Stimulated activated CD4-positive, alpha-beta T cell treated with anti-CD3 and anti-CD28 coated beads, Interleukin-2, amount 100 ng/mL, for 4 hours (primary cell): ENCODE measurements at places on chromosomes 6 and 20.

GRCh38 chr6:166001359-166001758 is 166.3 kb downstream of the TBXT start:
- DNase-seq: no peak

- no peak for DNase-seq
Measured at GRCh38 chr6:33699739-33700138, 11.8 kb downstream of the UQCC2 start.

- peak; percentile 13 for DNase-seq
Measured at GRCh38 chr20:58271606-58272351, 37.7 kb upstream of the RAB22A start.

DNA sequence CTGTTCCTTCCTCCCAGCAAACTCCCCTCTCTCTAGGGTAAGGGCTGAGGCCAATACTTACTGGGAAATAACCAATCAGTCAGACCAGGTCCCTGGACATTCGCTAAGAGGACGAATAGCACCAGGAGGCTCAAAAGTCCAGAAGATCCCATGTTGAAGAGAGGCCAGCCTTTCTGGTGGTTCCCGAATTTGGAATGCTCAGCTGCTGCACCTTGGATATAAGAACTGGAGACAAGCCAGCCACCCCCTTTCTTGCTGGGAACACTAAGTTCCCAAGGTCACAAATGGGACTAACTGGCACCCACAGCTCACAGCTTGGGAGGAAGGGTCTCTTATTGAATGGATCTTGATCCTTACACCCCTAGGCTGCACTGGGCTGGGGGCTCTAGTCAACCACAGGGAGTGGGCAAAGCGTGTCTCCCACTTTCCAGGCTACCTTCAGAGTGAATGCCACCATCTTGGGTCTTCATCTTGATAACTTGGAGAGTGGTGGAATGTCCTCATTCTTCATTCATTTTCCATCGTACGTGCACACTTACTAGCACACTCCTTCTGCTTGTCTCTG is at the start of gene EPPIN:
TSS of gene EPPIN (minus strand) at position 196 of the 565 bp plus-strand sequence. CDS start at position 152, 44 bp downstream.
- no peak for DNase-seq

GRCh38 chr20:19876828-19877460 is 118.9 kb downstream of the RIN2 start:
- DNase-seq: no peak

GRCh38 chr20:47843886-47844567 is 58.7 kb upstream of the SULF2 start:
- DNase-seq: no peak

DNA sequence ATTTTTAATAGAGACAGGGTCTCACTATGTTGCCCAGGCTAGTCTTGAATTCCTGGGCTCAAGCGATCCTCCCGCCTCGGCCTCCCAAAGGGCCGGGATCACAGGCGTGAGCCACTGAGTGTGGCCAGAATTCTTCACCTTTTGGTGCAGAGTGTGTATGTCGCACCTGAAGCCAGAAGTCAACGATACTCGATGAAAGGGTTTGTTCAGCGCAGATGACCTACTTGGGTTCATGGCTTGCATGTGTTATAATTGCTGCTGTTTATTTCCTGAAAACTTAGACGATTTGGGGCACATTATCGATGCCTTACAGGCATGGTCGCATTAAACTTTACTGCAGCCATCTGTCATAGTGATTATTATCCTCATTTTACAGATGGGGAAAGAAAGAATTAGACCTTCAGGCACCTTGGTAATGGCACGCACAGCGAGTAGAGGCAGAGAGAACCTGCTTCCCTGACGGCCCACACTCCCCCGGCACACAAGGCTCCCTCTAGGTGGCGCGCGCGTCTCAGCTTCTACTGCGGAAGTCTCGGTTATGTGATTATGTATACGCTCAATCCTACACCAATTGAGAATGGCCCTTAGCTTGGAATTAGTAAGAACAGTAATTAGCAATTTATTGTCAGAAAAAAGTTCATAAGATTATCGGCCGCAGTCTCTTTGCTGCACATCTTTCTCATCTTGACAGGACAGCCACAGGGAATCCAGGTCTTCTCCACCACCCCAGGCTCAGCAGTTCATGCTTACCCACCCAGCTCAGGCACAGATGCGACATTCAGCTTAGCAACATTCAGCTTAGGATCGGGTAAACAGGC is 212.8 kb upstream of the PROKR2 start:
- DNase-seq: peak; percentile 70

DNA sequence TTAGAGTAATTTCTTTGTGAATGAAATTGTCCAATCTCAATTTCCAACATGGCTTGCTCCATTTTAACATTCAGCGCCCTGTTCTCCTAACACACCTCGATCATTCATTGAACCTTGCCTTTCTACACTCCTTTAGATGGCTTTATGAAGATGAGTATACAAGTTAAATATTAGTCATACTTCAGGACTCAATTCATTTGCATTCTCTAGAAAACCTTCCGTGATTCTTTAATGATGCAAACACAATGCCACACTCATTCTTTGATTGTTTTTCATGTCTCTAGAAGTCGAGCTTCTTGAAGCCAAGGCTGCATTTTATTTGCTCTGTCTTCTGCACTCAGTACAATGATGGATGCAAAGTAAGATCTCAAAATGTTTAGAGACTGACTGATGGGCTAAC is 641.2 kb downstream of the DOK5 start:
- no peak for DNase-seq

GRCh38 chr6:87586371-87587077 is 3.3 kb downstream of the RARS2 start:
- DNase-seq: no peak

DNA sequence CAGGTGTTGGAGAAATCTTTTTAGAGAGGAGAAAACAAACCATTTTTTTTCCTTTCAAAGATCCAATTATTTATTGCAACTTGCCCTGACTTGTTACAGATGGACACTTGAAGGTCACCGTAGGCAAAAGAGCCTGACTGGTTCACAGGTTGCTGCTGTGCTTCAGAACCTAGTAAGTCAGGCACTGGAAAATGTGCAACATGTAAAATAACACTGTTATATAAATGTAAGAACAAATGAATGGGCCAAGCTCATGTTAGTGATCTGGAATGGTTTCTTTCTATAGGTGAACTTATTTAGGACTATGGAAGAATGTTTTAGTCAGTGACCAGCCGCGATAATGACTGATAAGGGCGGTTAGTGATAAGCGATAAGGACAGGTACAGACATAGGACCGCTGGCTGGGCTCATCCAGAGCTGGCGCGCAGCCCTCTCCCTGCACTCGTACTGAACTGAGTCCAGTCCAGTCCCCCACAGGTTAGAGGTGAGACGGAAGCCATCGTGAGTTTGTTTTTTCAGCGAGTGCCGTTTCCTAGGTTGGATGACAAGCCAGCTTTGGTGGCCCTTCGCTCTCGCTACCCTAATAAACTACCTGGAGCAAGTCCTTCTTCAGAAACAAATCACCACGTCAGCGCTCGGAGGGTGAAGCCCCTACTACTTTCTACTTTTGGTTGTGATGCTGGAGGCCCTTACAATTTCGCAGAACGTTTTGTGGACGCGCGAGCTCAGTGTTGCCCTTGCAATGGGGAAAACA is 94.4 kb upstream of the PRDM1 start:
- DNase-seq: no peak

- no peak for DNase-seq
Measured at GRCh38 chr6:3045777-3046176, 22.5 kb upstream of the RIPK1 start.

DNA sequence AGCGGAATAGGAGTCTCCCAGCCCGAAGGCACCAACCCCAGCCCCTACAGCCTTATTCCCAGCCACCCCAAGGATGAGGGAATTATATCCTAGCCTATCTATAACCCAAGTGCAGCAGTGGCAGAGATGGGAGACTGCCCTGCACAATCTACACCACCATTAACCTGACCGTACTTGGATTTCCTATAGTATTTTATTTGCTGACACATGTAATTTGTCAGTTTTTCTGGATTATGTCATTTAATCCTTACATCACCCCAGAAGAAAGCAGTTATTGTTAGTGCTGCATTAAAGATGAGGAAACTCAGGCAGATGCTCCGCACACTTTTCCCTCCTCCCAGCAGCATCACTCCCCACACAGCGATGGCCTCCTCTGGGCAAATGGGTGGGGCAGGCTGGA is 6.0 kb downstream of the BFSP1 start:
- DNase-seq: no peak

DNA sequence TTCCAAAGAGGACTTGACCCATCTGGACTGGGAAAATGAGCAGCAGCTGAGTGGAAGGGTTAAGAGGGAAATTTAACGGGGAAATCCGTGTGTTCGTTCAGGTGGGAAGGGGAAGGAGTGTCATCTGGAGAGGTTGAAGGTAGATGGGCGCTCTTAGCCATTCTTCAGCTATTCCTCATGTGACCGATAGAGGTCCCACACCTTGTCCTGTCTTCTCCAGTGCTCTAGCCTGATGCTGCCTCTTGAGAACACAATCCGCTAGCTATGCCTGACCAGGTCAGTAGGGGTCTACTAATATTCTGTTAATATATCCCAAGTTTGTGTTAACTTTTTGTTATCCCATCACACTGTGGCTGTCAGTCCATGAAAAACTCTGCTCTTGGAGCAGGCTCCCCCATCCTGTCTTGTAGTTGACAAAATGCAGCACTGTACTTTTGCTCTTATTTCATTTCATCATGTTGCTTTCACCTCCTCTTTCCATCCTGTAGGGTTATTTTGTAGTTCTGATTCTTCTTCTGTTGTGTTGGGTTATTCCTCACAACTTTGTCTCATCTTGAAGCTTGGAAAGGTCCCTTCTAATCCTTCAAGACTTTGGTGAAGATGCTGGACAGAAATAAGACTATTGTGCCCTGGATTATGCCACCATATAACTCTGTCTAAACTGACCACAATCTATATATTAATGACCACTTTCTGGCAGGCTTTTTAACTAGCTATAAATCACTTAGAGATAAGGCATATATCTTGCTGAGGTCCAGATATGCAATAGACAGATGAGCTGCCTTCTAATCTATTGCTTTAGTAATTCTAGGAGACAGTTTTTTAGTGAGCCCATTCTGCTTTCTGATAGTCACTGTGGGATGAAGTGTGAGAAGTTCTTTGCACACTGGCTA is 123.4 kb upstream of the SUPT3H start:
- DNase-seq: no peak

- DNase-seq: no peak
Measured at GRCh38 chr20:24957326-24958016, 8.4 kb downstream of the CST7 start.

DNA sequence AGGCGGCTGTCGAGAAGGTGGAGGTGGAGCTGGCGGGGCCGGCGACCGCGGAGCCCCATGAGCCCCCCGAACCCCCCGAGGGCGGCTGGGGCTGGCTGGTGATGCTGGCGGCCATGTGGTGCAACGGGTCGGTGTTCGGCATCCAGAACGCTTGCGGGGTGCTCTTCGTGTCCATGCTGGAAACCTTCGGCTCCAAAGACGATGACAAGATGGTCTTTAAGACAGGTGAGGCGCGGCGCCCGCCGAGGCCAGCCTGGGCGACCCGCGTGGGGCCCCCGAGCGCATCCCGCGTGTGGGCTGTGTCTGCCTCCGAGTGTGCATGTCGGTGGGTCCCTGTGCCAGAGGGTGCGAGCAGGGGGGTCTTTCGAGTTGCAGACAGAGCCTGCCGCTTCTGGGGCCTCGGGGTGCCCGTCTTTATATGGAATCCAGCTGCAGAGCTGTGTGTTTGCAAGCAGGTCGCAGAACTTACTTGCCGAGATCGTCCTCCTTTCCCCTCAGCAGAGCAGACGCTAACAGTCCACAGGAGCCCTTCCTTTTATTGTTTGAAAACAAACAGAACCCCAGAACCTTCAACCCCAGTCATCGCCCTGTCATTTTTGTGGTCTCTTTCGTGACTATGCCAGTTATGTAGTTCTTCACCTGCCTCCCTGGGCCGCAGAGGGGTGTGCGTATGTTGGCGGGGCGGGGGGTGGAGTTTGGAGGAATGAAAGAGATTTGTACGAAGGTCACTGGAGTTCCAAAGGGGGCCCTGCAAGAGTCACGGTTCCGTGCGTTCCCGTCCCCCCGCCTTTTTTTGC is 766 bp downstream of the SLC16A10 start:
- DNase-seq: peak; percentile 54

DNA sequence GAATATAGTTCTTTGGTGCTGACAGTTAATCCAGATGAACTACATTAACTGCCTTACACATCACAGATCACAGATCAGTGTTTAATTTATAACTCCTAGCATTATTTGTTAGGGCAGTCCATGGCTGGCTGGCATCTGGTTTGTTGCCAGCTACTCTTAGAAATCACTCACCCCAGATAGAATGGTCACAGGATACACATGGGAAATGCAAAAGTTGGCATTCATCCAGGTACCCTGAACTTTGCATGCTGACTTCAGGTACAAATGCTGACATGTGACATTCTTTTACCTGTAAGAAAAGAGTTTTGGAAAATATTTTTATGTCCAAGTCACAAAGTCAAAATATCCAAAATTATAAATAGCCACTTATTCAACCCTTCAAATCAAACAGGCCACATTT is 20.2 kb downstream of the FBXL4 start:
- no peak for DNase-seq

- no peak for DNase-seq
Measured at GRCh38 chr6:164412566-164412965, 896.8 kb downstream of the C6orf118 start.

DNA sequence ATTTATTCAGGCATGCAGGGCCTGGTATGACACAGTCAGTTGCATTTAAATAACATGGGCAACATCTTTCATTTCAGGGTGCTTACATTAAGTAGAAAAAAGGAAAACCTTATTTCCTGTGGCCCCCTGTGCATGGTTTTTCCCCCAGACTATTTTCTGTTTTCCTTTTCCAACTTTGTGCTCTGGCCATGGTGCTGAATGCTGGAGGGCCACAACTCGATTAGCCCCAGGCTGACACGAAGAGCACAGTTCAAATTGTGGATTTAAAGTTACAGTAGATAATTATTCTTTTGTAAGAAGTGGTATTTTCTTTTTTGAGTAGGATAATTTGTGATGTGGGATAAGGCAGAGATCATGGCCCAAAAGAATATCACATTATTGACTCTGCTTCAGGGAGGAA is 332.0 kb downstream of the HAO1 start:
- DNase-seq: no peak

DNA sequence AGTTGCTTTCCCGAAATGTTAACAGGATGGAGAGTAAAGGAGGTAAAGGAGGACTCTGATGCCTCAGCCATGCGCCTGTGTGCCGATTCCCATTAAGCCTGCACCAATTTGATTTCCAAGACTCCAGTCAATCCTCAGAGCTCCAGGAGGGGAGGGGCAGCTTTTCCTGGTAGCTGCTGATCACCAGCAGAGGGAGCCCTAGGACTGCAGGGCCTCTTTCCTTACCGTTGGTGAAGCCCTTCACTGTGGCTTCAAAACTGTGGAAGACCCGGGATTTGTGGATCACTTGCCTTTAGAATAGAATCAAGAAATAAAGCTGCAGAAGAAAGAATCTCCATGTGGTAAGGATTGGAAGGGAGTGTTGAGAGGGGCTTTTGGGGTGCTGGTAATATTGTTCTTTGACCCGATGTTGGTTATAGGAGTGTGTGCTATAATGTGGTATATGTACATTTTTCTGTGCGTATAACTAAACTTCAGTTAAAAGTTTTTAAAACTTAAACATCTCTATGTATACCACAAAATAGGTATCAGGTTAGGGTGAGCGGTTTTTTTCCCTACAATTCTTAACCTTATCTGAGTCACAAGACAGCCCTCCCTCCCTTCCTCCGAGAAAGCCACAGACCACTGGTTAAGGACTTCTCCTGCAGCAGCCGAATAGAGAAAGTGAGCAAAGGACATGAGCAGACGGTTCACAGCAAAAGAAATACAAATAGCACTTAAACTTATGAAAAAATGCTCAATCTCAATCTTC is 6.9 kb upstream of the OSER1 start:
- DNase-seq: peak; percentile 55

- DNase-seq: no peak
Measured at GRCh38 chr6:165999279-165999678, 168.4 kb downstream of the TBXT start.

- DNase-seq: no peak
Measured at GRCh38 chr6:130411481-130411880, 45.7 kb downstream of the TMEM200A start.

- no peak for DNase-seq
Measured at GRCh38 chr6:149458806-149459205, 26.0 kb downstream of the ZC3H12D start.
